ENCODE measurements at places on chromosomes 16 and 17.

DNA sequence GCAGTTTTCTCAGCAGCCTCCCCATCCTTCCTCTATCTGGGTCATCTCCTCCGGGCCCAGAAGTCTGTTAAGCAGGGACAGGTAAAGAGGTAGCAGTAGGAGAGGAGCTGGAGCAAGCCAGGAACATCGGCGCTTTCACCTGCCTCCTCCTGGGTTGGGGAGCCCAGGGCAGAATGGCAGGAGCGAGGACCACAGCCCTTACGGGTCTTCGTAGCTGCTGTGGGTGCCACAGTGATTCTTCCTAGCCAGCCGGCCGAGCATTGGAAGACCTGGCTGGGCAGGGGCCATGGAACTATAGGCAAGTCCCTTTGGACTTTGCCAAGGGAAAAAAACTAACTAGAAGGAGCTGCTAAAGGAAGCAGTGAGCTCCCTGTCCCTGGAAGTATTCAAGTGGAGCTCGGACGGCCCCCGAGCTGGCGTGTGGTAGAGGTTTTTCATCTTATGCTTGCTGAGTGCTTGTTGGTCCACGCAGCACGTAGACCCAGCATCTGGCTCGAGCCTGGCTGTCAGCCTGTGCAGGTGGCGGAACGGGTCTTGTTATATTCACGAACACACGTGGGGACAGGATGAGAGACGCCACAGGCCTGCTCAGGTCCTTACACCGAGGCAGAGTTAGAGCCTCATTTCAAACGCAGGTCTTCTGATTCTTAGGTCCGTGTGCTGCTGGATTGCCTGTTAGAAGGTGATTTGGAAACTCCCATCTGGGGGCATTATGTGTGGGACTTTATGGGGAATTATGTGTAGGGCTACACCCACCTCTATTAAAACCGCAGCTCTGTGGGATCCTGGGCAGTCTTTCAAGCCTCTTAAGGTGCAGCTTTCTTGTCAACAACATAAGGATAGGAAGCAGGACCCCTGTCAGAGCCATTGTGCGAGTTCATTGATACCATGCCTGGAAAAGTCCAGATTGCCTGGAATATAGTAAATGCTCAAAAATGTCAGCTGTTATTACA is 54.8 kb downstream of the OR1D5 start:
- no peak for DNase-seq

DNA sequence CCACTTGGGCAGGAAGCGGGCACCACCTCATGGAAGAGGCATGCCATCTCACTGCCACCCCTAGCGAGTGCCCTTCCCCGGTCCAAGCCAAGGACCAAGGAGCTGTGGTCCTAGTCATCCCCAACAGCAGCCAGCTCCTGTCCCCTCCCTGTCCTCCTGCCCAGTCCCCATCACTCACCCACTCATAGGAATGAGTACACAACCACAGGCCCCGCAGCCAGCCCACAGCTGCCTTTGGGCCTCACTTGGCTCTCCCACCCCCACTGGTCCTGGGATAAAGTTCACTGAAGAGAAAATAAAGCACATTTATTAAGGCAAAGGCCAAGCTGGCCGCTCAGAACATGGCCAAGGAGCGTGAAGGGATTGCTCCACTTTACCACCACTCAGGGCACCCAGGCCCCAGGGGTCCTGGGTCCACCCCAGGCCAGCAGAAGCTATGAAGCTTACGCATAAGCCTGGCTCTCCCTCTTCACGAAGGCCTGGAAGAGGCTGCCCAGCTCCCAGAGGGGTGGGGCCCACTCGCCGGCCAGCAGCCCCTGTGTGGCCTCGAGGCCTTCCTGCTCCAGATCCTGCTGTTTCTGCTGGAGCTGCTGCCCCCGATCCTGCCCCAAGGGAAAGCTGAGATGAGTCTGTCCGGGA is 3.6 kb downstream of the SCRN2 start:
- no peak for DNase-seq

DNA sequence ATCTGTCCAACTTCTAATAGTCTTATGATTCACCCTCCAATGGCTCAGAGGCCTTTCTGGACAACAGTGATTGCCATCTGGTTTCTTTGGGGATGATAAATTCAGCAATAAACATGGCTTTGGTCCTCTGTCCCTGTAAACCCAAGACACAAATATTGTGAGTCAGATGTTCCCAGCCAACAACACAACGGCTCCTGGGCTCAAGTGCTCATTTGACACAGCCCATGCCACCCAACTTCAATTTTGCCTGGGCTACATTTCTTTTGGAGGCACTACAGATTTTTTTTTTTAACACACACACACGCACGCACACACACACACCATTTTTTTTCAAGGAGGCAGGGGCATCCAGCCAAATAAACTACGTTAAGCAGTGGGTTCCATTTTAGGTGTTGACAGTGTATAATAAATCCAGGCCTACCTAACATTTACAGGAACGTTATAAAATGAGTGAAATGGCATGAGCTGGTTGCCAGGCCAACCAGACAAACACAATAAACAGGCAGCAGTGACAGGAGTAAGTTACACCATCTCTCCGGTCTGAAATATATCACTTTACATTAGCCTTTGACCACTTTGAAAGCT is 939.9 kb upstream of the SOX9 start:
- DNase-seq: no peak

DNA sequence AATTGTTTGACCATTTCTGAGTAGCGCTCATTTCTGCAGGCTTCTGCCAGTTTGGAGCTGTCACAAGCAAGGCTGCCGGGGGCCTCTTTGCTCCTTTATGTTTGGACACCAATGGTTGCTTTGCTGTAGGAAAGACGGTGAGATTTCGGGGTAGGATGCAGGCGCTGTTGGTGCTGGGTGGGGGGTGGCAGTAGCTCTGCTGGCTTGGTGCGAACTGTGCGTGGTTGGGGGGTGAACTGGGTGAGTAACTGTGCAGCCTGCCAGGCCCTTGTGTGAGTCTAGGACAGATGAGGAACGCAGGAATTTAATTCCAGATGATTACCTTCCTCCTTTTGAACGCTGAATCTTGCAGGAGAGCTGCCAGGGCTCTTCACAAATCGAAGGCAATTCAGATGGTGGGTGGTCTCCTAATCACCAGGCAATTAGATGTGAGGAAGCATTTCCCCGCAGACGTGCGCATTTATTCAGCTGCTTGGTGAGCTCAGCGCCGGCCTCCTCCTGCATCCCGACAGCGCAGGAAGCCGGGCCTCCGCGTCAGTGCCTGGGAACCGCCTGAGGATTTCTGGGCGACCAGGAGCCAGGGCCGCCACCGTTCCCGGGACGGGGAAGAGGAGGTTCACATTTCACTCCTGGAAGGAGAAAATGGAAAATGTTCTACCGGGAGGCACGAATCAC is 154.4 kb downstream of the FOXL1 start:
- no peak for DNase-seq

GRCh38 chr16:88315543-88316105 is 67.1 kb upstream of the ZNF469 start:
- DNase-seq: no peak

GRCh38 chr16:11417487-11417886 is 72.2 kb downstream of the RMI2 start:
- no peak for DNase-seq

- no peak for DNase-seq
Observed at GRCh38 chr16:11414815-11415775, 69.8 kb downstream of the RMI2 start.

GRCh38 chr16:85335584-85336491 is 223.6 kb upstream of the CIBAR2 start:
- no peak for DNase-seq

- no peak for DNase-seq
Observed at GRCh38 chr17:39973496-39973895, 7.1 kb upstream of the PSMD3 start.

DNA sequence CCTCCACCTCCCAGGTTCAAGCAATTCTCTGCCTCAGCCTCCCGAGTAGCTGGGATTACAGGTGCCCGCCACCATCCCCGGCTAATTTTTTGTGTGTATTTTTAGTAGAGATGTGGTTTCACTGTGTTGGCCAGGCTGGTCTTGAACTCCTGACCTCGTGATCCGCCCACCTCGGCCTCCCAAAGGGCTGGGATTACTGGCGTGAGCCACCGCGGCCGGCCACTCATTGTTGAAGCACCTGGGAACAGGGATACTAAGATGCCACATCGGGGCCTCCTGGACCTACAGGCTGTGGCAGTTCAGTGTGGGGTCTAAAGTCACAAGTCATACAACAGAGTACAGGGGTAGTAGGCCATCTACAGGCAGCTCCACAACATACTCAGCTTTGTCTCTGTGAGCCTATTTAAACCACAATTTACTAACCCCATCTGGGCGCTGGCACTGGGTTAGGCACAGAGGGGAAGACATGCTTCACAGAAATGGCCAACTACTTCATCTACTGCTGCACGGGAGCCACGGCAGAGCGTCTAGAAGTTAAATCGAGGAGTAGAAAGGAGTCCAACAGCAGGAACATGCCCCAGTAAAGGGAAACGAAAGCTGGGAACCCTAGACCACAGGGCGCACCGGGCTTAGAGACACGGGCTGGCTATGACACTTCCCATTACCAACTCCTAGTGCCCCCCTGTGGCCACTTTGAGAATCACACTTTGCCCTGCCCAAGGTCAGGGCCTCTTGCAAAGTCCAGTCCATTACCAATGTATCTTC is 4.3 kb downstream of the VAMP2 start:
- DNase-seq: peak; percentile 85

GRCh38 chr17:512926-513325 is 160.3 kb upstream of the RPH3AL start:
- DNase-seq: no peak

DNA sequence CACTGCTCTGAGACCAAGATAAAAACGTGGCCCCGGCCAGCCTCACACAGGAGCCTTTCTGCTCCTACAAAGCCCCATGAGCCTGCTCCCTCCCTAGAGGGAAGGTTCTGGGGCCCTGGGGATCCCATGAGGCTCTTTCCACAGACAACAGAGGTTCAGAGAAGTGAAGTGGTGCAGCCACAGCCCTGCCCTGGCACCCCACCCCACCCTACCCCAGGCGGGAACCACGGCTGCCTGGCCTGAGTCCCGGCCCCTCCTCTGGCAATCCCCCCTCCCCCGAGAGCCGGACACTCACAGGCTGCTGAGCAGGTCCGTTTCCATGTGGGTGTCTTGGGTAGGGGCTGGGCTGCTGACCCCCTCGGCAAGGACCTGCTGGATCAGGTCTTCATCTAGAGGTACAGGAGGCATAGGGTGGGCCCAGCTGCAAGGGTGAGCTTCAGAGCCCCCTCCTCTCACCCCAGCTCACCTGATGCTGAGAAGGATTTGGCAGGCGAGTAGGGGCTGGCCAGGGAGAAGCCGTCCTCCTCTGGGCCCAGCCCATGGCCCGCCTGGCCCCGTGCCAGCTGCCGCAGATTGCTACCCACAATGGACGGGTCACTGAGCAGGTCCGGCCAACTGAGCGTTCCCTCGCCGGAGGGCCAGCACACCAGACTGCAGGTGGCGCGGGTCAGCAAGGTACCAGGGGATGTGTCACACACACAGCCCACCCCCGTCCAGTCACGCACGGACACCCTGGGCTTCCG is 38.7 kb downstream of the PKD1 start:
- DNase-seq: no peak

GRCh38 chr17:17043461-17044271 is 1.4 kb downstream of the MPRIP start:
- no peak for DNase-seq

DNA sequence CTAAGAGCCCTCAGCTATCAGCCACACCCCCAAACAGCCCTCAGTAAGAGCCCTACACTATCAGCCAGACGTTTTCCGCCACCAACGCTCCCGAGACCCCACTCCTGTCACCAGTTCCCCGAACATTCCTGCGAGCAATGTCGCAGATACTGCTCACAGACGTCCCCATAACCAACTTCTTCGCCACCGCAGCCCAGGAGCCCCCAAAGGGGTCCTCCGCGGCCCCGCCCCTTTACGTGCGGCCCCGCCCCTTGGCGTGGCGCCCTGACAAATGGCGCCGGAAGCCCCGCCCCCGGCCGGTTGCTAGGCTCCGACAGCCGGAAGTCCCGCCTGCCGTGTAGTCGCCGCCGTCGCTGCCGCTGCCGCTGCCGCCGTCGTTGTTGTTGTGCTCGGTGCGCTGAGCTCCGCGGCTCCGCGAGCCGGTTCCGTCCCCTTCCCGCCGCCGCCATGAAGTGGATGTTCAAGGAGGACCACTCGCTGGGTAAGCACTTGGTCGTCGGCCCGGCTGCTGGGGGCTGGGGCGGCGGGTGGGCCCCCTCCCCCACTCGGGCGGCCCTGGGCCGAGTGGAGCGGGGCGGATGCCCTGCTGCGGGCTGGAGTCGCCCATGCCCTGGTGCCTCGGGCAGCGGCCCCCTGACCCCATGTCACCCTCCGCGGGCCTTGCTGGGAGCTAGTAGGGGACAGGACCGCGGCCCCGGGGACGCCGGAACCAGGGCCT is at the start of gene GABARAPL2:
Gene GABARAPL2 (plus strand): TSS at position 340 of the 718 bp plus-strand sequence. CDS start 108 bp downstream, at position 448.
- DNase-seq: peak; percentile 92

- DNase-seq: no peak
Observed at GRCh38 chr17:38705523-38705802, 390 bp downstream of the MLLT6 start.

GRCh38 chr17:688100-688989 is 26.3 kb downstream of the VPS53 start:
- DNase-seq: no peak

GRCh38 chr16:86075839-86076440 is 177.0 kb downstream of the IRF8 start:
- DNase-seq: no peak

GRCh38 chr17:76820039-76820438 is 48.2 kb upstream of the MGAT5B start:
- no peak for DNase-seq

GRCh38 chr16:17389384-17389783 is 81.4 kb downstream of the XYLT1 start:
- no peak for DNase-seq

DNA sequence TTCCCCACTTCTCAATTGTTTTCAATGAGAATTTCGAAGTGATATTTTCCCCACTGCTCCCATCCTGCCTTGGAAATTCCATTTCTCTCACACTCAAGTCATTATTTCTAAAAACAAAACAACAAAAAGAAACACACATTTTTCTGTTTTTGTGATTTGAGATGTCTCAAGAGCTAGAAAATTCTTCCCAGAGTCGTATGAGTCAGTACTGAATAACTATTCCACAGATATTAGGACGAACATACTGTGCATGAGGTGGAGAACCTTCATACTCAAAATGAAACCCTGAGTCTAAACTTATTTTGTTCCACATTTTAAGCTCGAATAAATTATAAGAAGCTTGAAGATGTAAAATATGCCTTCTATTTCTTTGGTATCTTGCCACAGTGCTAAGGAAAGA is 204.6 kb downstream of the SLC39A11 start:
- DNase-seq: no peak

DNA sequence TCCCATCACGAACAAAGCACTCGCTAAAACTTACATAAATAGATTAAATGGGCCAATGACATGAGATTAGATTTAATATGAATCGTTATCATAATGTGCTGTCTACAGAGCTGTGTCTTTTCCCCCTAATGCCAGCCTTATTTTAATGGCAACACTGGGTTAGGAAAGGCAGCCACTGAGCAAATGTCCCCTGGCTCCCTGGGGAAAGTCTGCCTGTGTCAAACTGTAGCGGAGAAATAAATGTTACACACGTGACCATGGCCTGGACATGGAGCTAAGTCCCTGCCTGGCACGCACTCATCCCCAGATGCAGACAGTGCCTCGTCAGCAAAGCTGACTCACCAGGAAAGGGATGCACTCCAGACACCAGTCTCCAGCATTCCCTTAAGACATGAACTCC is 61.3 kb upstream of the SDK2 start:
- DNase-seq: no peak

All from stimulated activated CD4-positive, alpha-beta T cell treated with anti-CD3 and anti-CD28 coated beads, Interleukin-12 subunit alpha, Interleukin-12 subunit beta, amount 100 ng/mL, for 4 hours (primary cell).